ENCODE measurements at places on chromosomes 3 and 15.

GRCh38 chr3:40179016-40179415 lies 130.5 kb upstream of the EIF1B start:
- DNase-seq, result peak; percentile 75

DNA sequence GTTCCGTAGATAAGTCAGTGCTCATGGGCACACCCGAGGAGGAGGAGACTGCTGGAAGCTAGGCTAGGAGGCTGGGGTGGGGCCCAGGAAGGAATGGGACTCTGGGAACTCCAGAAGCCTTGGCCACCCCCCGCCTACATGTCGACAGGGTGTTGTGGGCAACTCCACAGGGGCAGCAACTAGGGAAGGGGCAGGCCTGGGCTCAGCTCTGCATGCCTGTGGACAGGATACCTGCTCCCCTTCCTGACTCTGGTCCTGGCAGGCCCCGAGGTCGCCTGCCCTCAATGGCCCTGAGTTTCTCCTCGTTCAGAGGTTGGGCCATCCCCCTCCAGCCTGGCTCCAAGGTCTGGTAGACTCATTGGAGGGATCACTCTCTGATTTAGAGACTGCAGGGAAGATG lies 138.9 kb upstream of the LINGO1 start:
- DNase-seq, result no peak

DNA sequence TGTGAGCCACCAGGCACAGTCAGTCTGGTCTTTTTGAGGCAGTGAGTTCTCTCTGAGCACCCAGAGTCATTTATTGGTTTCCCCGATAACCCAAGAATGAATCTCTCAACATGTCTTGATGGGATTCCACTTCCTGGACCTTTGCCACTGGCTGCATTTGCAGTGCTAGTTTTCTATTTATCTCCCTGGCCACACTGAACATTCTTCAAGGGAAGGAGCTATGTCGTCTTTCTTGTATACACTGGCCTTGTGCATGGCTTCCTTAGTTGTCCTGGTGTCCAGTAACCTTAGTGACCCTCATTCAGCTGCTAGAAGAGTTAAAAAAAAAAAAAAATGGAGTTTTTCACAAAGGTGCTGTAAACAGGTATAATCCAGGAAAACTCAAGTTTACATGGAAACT lies 64.9 kb upstream of the CMTM7 start:
- no peak for DNase-seq

- peak; percentile 84 for DNase-seq
These were observed 82.0 kb downstream of the DPPA2 start for GRCh38 chr3:109234300-109234699.

- DNase-seq, result no peak
These were observed 27.2 kb upstream of the B3GALNT1 start for GRCh38 chr3:161132391-161132790.

DNA sequence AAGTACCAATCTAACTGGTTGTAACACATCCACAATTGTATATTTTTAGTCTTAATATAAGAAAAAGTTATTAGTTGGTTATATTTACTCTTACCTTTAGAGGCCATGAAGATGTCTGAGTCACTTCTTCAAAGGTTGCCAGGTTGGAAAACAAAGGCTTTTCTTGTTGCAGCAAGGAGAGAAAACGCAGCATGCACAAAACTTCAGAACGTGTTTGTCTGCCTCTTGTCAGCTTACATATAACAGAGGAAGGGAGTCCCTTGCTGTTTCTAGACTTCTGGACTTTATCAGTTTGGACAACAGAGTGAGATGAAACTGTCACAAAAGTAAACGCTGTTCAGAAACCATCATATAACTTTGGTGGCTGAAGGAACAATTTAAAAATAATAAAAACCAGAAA lies at the start of gene PLSCR5:
PLSCR5 (minus strand) TSS at position 241 of the 400 bp plus-strand sequence; CDS start at position 107, 134 bp downstream.
- no peak for DNase-seq

- DNase-seq, result no peak
These were observed 389.4 kb upstream of the RBMS3 start for GRCh38 chr3:28891485-28891884.

- DNase-seq, result no peak
These were observed 207.7 kb downstream of the PCCB start for GRCh38 chr3:136457793-136458192.

DNA sequence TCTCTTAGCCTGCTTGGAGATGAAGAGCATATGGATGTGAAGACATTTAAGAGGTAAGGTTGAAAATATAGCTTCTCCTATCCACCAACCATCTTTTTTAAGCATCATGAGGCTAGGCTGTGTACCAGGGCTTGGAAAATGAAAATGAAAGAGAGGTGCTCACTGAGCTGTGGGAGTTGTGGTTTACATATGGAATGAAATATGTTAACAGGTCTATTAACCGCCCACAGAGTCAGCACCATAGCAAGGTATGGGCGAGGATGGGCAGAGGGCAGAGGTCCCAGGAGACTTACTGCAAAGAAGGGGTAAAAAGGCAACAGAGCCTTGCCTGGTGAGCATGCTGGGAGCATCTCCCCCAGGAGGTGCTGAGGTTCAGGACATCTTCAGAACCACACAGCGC lies 273.1 kb downstream of the GABRG3 start:
- DNase-seq, result no peak

Data from mesendoderm (in vitro differentiated cells).